Stimulated activated CD4-positive, alpha-beta T cell treated with anti-CD3 and anti-CD28 coated beads, Interleukin-1b, Interleukin-23, amount 100 ng/mL, for 1 hour (primary cell): ENCODE measurements at places on chromosomes 12 and 14.

- DNase-seq, result no peak
Measured at GRCh38 chr12:89183985-89184435, 168.3 kb downstream of the DUSP6 start.

DNA sequence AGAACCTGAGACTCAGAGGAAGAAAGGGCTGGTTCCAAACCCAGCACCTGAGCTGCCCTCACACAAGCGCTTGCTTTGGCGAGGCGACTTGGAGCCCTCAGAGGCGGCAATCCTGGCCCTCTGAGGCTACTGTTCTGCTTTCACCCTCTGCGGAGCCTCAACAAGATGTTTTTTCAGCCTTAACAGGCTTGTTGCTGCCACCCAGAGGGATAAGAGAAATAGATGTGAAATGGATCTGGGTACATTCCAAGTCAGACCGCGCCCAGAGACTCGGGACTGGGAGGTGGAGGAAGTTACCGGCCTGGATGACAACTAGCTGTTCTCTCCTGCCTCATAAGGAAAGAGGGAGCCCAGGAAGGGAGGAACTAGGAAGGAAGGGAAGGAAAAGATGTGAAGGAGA lies 89.6 kb downstream of the TTC7B start:
- no peak for DNase-seq

DNA sequence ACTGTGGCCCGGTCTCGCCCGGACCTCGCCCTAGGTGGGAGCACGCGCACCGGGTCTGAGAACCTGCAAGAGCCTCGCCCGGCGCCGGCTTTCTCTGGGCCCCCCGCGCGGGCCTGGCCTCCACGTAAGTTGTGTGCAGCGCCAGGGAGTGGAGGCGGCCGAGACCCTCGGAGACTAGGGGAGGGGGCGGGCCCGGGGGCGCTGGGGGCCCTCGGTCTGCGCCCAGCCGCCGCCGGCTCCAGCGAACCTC lies 183 bp upstream of the PRMT8 start:
- DNase-seq, result no peak

- DNase-seq, result no peak
Measured at GRCh38 chr12:56932867-56933266, 1.3 kb downstream of the SDR9C7 start.

DNA sequence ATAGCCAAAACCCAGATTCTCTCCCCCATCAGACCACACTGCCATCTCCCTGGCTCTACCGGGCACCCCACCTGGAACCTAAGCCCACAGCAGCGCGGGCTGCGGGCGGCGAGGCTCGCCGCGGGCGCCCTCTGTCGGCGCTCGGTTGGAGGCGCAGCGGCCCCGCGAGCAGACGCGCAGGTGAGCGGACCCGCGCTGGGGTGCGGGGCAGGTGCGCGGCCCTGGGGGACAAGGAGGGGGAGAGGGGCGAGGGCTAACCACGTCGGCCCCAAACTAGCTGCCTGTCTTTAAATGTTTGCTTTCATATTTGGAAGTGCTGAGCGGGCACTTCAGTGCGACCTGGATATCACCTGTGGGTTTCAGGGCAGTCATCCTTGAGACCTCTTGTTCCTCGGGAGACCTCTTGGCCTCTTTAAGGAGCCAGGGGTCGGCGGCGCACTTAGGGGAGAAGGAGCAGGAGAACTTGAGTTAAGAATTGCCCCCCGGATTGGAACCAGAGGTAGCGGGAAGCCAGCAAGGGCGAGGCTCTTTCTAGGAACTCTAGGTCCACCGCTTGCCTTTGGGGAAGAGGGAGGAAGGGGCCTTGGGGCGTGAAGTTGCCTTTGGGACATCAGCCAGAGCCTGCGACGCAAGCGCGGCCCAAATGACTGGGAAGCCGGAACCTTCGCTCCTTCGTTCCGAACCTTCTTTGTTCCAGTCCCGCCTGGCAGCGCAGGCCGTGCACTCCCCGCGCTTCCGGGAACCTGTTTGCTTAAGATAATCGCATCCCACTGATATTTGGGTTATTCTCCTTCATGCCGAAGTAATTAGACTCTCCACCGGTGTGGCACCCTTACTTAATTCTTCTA lies 78.7 kb downstream of the NEDD1 start:
- DNase-seq, result no peak

DNA sequence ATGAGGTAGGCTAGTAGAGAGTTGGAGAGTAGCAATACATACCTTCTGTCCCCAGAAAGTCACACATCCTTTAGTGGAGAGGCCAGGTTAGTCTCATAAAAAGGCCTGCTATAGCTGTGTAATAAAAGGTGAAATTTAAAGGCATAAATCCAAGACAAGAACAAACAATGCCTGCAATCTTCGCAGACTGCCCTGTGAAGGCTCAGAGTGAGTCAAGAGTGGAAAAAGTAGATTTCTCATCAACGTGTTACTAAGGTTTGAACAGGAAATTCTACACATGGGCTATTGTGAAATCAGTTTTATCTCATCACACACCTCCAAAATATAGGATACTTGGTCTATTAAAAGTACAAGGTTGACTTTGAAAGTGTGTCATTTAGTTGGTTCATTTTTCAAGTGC lies at the start of gene KLRC1:
KLRC1 (minus strand) TSS at position 222 of the 400 bp plus-strand sequence. CDS start 2,221 bp downstream, outside the sequence.
- no peak for DNase-seq

DNA sequence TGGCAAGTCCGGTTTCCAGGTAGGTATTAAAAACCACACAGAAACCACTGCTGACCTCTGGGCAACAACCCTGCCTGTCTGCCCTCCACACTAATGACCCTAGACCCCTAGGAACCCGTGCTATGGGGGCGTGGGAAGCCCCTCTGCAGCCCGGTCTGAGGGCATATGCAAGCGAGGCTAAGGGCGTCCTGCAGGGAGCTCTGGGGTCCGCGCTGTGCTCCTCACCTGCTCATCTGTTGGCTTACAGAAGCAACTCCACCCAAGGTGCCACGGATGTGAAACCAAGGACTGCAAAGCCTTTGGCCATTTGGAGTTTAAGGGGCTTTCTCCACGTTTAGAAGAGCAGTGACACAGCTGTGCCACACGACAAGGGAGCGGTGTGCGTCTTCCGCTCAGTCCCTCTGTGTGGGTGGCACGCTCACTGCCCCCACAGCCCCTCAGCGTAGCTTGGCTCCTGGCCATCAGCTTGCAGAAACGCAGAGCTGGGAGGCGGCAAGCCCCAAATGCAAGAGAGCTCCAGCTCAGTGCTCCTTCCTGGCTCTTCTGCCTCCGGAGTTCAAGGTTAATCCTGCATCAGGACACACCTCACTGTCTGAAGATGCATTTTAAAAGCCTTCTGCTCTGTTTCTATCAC lies 18.4 kb downstream of the AMN start:
- no peak for DNase-seq

DNA sequence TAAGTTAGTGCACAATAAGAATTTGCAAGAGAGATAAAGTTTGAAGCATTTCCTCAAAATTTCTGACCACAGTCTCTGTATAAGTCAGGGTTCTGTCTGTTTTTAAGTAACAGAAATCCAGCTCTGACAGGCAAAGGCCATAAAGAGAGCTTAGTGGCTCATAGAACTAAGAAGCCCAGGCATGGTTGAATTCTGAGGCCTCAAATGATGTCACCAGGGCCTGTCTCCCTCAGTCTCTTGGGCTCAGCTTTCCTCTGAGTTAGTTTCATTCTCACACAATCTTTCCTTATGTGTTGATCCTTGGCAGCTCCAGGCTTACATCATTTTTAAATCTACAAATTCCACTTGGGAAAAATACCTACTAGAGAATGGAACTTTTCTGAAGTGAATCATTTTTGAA lies 173.4 kb upstream of the ATP2B1 start:
- no peak for DNase-seq

- no peak for DNase-seq
Measured at GRCh38 chr12:57837864-57838562, 8.5 kb downstream of the CTDSP2 start.

GRCh38 chr14:62491146-62491545 lies 554.1 kb downstream of the KCNH5 start:
- no peak for DNase-seq

- no peak for DNase-seq
Measured at GRCh38 chr12:91854725-91855124, 290.9 kb downstream of the BTG1 start.

- peak; percentile 53 for DNase-seq
Measured at GRCh38 chr14:101823511-101824120, 62.1 kb downstream of the PPP2R5C start.

GRCh38 chr12:104108755-104109445 lies 29.1 kb downstream of the NFYB start:
- DNase-seq, result peak; percentile 79

GRCh38 chr14:64232095-64232838 lies 61.9 kb downstream of the ESR2 start:
- DNase-seq, result no peak

GRCh38 chr14:22836301-22837113 lies at the start of gene MMP14:
Gene MMP14 (plus strand): TSS chr14:22836585. CDS start chr14:22836818, 233 bp downstream.
- no peak for DNase-seq

DNA sequence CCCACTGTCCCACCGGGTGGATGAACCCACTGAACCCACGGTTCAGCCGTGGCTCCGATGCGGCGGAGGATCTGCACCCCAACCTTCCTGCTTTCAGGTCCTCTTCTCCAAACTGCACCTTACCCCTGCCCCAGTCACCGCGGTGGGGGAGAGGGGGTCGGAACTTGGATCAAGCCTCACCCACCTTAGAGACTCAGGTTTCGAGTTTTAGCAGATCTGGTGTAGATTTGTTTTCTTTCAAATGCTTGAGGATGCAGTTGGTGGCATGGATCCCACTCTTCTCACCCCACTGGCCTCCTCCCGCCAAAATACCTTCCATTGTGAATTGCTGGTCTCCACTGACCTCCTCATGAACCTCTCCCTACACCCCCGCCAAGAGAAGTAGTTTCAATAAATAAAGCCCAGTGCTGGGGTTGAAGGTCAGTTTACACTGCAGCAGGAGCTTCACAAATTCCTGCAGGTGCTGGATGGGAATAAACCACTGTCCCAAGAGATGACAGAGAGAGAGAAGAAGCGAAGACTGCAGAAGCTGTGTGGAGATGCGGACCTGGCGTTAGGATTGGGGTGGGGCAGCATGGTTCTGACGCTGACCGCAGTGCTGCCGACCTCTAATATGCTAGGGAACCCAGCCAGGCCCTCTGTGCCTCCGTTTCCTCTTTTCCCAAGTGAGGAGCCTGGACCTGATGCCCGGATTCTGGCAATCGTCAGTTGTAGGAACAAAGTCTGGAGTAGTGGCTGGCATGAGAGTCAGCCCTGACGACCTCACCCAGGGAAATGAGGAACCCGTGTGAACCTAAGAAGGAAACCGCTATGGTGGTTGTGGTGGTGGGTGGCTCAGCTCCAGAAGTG lies 7.4 kb downstream of the TTC6 start:
- no peak for DNase-seq

GRCh38 chr12:633731-634130 lies 29.5 kb downstream of the NINJ2 start:
- DNase-seq, result no peak

- DNase-seq, result no peak
Measured at GRCh38 chr14:66634876-66635275, 126.9 kb downstream of the GPHN start.

DNA sequence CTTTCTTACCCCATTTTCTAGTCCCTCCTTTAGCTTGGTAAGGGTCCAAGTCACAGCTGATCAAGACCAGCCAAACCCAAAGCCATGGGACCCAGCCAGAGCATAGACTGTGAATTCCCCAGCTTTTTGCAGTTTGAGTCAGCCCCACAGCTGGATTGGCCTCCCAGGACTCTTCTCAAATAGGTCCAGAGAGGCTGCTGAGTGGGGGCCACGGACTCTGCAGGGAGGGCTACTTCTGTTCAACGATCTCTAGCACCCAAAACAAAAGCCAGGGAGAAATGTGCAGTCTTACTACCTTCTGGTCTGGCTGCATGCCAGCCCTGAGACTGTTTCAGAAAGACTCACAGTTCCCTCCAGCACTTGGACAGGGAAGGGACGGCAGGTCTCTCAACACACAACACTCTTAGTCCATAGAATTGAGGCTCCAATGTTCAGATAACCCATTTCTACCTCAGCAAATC lies 1.6 kb downstream of the VDR start:
- DNase-seq, result no peak

DNA sequence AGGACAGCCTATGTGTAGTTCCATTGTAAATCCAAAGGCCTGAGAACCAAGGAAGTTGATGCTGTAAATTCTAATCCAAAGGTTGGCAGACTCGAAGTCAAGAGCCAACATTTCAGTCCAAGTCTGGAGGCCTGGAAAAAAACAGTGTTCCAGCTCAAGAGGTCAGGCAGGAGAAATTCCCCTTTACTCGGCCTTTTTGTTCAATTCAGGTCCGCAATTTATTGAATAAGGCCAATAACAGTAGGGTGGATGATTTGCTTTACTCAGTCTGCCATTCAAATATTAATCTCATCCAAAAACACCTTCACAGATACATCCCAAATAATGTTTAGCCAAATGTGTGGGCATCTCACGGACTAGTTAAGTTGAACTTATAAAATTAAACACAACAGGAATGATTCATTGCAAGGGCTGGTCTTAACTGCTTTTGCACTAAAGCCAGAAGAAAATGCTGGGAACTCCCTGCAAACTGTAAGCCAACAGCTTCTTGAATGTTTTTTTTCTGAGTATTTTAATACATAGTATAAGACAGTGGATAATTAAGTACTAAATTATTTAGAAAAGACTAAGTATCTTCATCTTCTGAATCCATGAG lies 197.4 kb upstream of the GARIN6 start:
- no peak for DNase-seq

DNA sequence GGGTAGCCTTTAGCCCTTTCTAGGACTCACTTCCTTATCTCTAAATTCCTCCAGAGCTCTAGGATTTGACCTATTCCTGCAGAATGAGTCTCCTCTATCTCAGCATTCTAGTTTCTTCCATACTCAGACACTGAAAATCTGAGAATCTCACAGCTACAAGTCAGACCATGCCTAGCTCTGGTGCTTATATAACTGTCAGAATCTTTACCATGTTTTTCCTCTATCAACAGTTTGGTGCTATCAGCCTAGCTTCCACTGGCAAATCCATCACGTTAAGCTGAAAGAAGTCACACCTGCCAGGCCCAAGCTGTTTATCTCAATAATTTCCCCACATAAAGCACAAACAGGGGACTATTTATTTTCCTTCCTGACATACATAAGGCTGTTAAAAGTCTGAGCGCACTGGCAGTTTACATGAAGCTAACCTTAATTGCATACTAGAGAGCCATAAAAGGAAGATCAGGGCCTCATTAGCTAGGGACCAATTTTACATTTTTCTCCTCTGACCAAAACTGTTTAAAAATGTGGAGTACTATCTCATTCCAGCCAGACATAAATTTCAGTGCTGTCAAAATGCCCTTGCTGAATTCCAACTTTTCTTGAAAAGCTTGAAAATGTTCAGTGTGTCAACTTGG lies 270.5 kb downstream of the C12orf75 start:
- no peak for DNase-seq

GRCh38 chr14:77406718-77407117 lies 16.6 kb downstream of the NOXRED1 start:
- DNase-seq, result no peak

DNA sequence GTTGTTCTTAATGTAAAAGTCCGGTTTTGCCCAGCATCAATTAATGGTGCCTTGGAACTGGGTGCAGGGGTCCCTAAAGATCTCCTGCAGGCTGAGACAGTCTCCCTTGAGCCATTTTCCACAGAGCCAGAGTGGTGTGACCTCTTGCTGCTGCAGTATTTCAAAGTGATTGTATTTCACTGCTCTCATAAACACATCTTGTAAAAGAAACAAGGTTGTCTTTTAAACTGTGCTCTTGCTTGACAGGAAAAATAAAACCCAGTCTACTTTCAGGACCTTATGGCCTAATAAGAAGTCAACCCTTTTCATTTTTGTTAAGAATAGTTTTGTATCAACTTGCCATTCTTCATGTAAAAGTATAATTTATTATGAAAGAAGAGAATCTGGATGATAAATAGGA lies 44.7 kb downstream of the TMEM117 start:
- no peak for DNase-seq
